Activated naive CD4-positive, alpha-beta T cell treated with anti-CD3 and anti-CD28 coated beads, Interleukin-2, amount 10 ng/mL, durations not matched to agents 7 days and 5 days (primary cell): ENCODE measurements at places on chromosomes 5 and 9.

- DNase-seq = no peak
Observed at GRCh38 chr9:131485728-131486422, 16.8 kb upstream of the POMT1 start.

- DNase-seq = no peak
Observed at GRCh38 chr5:120442694-120443093, 21.4 kb upstream of the PRR16 start.

GRCh38 chr5:144205141-144205551 is 34.5 kb downstream of the KCTD16 start:
- no peak for DNase-seq

DNA sequence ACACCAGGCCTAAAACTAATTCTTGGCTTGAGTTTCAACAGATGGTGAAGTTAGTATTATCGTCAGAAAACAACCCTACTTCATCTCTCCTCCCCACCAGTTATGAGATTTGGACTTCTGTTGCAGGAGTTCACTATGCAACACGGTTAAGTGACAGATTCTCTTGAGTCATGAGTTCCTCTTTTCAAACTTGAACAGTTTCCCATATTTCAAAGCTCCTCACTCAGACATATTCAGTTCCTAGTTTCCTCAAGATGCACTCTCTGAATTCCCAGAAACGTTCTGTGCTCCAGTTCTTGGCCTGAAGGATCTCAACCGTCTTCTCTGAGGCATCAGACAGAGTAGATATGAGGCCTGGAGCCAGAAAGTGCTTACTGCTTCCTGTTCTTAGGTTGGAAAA is 7.3 kb upstream of the PTGER4 start:
- DNase-seq = no peak

- DNase-seq = no peak
Observed at GRCh38 chr5:141880961-141881801, 3.0 kb upstream of the PCDH1 start.

- no peak for DNase-seq
Observed at GRCh38 chr5:99765011-99765410, 770.2 kb upstream of the FAM174A start.

- no peak for DNase-seq
Observed at GRCh38 chr5:157729858-157730257, 1.4 kb upstream of the THG1L start.

- DNase-seq = no peak
Observed at GRCh38 chr9:77769246-77769645, 121.1 kb upstream of the GNA14 start.

- DNase-seq = no peak
Observed at GRCh38 chr5:89216606-89217005, 333.6 kb upstream of the MEF2C start.

- no peak for DNase-seq
Observed at GRCh38 chr5:170135796-170136490, 30.2 kb downstream of the FOXI1 start.

DNA sequence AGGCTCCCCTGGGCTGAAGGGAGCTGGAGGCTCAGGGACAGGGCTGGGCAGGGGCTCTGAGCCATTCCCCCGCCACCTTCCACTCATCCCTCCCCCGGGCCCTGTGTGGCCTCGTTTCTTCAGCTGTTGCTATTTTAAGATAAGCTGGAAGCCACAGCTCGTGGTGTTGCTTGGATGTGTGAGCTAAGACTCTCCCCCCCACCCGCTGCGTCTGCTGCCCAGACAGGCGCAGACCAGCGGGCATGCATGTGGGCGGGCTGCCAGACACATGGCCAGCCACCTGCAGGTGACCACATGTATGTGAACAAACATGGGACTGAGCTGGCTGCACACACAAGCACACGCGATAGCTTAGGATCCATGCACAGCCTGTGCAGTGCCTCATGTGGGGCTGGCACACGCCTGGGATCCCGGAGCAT is 8.7 kb downstream of the SNCB start:
- no peak for DNase-seq

- no peak for DNase-seq
Observed at GRCh38 chr9:110897943-110898342, 140.3 kb downstream of the LPAR1 start.

DNA sequence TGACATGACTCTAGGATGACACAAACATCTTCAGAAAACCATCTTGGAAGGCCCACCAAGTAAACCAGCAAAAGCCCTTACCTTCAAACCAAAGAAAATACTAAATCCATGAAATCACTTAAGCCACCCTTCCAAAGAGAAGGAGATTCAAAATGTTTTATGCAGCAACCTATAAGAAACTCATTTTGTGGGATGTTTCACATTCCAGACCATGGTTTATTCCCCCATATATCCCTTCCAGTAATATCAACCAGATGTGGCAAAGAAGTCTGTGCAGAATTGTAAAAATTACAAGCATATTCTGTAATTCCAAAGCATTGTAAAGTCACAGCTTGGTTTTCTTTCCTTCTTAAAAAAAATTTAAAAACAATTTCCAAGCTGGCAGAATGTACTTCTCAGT is 117.4 kb downstream of the SLIT3 start:
- DNase-seq = no peak

- DNase-seq = no peak
Observed at GRCh38 chr9:3947588-3947845, 352.4 kb downstream of the GLIS3 start.

DNA sequence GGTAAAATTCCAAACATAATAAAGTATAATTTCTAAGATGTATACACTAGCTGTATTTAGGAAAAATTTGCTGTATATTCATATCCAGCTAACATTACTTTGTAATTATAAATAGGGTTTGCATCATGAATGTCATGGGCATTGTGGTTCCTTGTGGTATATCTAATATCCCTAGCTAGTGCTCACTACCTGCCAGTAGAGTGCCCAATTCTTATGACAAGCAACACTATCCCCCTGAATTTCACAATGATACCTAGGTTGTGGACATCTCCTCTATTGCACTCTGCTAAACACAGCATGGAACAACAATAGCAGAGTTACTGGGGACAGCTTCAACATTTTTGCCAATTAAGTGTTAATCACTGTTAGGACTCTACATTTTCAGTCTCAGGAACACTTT is 1656.5 kb downstream of the EFNA5 start:
- no peak for DNase-seq

GRCh38 chr5:113065626-113066025 is 89.0 kb downstream of the DCP2 start:
- no peak for DNase-seq

DNA sequence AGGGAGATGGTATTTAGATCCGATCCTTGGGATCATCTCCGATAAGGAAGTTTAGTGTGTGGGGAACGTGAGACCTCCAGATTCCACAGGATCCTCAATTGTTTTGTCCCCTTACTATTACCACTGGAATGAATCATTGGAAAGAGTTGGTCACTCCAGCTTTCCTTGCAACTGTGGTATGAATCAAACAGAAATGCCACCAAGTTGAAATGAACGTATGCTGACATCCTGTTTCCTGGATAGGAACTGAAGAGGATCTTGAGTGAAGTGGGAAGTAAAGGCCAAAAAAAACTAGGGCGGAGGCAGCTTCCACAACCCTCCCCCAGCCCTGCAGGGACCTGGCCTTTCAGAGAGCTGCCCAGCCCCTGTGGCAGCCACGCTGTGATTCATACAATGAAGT is 23.9 kb downstream of the IRX1 start:
- no peak for DNase-seq

DNA sequence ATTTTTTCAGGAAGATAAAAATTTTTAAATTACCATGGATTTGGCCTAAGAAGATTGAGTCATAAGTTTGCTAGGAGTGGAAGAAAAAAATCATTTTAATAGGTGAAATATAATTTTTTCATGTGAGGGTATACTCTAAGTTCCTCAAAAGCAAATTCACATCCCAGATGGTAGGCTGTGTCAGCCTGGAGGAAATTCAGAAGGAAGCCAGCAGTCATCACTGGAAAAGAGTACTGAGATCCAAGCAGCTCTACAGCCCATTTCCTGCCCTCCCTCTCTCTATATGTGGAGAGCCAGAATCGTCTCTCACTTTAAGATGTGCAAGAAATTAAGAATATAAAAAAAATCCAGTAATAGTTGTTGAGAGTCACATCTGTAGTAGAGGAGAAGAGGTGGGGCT is 126.5 kb upstream of the CDH18 start:
- no peak for DNase-seq

DNA sequence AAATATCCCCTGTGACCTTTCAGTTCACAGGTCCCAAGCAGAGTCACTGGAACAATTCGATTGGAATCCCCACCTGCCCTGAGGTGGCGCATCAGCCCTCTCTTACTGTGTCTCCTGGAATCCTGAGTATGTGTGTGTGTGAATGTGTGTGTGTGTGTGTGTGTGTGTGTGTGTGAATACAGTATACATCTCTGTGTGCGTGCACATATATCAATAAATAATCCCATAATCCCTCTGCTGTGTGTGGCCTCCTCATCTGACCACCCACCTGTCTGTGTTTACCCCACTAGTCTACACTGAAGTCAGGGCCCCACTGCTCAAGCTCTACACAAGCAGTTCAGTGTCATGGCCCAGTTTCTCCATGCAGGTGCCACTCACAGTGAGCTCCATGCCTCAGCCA is 187.4 kb downstream of the ERCC6L2 start:
- DNase-seq = no peak

GRCh38 chr9:706606-707459 is 134.7 kb upstream of the DMRT1 start:
- DNase-seq = peak; percentile 60

GRCh38 chr9:113532809-113533190 is 69.3 kb downstream of the RGS3 start:
- DNase-seq = peak; percentile 5

DNA sequence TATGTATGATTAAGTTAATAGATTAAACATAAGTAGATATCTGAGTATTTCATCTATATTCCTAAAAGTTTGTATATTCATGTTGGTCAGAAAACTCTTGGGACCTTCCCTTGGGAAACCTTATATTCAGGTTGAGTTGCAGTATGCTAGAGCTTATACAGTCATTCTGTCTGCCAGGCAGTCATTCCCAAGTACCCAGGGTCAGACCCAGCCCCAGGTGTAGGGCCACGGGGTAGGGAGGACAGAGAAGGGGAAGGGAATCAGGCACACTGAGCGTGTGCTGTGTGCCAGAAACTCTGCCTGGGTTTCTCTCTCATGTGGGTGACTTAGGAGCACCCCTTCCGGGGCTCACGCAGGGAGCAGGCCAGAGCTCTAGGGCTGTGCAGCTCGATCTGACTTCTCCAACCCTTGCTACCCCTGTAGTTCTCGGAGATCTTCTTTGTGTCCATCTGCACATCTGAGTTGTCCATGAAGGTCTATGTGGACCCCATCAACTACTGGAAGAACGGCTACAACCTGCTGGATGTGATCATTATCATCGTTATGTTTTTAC is 28.2 kb downstream of the CATSPER3 start:
- DNase-seq = no peak
